ENCODE measurements at places on chromosomes 4 and X.

DNA sequence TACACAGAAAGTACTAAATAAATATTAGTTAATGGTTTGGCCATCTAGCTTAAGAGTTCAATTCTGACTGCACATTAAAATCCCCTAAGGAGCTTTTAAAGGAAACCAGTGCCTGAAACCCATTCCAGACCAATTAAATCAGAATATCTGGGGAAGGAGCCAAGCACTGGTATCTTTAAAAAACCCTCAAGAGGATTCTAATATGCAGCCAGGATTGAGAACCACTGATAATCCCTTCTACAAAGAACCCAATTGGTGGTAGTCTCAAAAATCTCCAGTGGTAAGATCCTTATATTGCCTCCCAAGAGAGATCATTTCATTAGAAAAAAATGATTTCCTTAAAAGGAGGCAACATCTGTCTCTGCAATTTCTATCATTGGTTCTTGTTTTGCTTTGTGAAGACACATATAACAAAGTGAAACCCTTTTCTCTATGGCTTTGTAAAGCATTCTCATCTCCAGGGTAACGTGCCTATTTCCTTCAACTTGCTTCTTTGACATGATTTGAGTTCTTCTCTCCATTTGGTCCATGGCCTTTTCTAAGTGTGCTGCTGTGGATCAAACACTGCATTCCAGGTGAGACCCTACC lies 3.5 kb downstream of the GPR34 start:
- no peak for DNase-seq

DNA sequence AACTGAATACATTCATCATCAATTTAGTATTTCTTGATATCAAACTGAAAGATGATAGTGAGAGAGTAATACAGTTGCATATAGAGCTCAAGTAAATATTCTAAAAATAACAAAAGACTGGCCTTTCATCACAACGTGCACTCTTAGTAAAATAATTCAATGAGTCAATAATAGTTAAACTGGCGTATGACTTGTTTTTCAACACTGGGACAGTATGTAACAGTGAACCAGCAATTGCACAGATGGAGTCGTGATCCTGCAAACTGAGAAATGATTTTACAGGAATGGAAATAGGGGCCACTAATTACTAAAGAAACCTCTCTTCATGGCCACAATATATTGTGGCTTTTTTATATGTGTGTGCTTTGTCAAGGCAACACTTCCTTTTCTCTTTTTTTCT lies 137.4 kb downstream of the SLC4A4 start:
- DNase-seq = no peak

DNA sequence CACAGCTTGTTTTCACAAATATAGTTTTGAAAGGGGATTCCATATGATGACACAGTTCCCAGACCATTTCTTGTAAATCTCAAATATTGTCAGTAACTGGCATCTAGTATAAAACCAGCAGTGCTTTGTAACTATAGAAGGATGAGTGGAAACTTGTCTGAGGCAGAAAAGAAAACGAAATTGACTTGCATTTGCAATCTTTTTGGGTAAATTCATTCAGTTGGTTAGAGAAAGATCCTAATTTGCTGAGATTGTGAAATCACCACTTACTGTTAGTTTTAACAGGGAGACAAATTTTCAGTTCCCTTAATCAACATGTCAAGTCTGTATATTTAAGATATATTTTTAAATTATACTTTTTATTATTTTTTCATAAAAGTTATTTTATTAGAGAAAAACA lies 71.5 kb upstream of the VEGFC start:
- no peak for DNase-seq

DNA sequence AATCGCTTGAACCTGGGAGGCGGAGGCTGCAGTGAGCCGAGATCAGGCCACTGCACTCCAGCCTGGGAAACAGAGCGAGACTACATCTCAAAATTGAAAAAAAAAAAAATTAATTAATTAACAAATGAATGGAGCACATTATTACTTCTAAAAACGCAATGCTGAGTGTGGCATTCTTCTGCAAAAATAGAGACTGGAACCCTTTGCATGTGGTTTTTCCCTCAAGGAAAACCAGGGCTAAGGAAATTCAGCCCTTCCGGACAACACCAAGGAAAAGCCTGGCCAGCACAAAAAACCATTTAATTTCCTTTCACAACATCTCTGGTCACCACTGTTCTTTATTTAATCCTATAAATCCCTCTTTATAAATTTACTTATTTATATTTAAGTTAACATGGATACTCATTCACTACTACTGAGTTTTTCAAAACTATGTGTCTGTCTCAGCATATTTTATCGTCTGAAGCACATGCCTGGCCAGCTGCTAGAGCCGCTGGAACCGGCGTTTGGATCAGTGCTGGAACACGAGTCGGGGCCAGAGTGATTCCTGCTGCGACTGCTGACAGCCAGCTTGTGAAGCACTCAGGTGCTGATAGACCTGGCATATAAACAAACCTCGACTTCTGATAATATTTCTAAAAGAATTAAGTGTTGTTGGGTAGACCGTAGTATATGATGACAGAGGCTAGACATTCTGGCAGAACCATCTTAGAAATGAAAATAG lies 84.5 kb upstream of the WWC2 start:
- DNase-seq = no peak

Data from CD4-positive, alpha-beta T cell treated with Interleukin-15 for 4 hours (primary cell).